ENCODE measurements at places on chromosomes 13 and 19.
A peak's percentile ranks its signal among the peaks of the same experiment; 100 is the strongest.

DNA sequence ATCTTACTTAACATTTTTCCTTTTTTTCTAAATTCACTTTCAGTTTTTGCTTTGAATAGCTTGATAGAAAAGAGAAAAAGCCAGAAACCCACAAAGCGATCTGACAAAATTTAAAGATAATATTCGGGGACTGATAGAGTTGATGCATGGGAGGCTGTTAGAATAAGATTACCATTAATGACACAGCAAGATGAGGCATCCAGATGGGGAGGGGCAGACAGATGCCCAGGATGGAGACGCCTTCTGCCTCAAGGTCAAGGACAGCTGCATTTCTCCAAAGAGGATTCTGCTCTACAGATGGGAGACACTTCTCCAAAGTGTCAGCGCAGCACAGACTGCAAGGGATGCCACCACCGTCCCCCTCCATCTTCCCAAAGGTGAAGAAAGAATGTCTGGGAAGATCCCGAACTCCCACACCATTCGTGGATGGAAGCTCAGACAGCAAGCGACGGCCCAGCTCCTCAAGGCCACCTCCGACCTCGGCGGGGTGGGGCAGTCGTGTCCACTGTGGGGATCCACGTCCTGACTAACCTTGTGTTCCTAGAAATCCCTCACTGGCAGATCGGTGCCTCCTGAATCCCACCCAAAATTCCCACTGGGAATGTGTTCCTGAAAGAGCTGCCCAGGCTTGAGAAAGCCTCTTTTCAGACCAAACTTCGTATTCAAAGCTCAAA, 32.9 kb downstream of the NAXD start:
- DNase-seq: no peak

DNA sequence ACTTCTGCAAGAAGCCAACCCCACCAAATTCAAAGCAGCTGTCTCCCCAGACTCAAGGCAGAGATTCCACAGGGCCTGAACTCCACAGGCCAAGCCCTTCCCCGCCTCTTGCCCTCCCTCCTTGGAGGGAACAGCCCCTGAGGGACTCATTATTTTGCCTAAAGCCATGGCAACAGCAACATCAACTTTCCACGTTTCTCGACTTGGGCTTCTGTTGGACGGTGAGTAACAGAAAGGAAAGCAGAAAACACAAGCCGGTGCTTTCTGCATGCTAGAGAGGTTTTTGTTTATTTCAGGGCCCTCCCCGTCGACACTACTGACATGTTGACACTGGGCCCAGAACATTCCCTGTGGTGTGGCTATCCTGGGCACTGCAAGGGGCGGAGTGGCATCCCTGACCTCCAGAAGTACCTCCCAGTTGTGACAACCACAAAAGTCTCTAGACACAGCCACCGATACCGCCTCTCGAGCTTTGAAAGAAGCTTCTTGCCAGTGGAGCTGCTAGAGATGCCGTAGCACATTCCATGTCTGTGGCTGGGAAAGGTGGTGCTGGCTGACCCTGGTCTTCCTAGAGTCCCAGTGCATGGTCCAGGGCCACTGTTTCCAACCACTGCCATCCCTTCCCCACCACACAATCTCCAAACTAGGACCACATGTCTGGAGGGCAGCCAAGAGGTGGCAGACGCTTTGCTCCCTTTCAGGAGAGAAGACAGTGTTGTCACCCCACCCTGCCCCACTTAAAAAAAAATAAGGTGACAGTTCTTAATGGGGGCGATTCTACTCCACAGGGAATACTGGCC, 12.8 kb downstream of the CAPS start:
- no peak for DNase-seq

DNA sequence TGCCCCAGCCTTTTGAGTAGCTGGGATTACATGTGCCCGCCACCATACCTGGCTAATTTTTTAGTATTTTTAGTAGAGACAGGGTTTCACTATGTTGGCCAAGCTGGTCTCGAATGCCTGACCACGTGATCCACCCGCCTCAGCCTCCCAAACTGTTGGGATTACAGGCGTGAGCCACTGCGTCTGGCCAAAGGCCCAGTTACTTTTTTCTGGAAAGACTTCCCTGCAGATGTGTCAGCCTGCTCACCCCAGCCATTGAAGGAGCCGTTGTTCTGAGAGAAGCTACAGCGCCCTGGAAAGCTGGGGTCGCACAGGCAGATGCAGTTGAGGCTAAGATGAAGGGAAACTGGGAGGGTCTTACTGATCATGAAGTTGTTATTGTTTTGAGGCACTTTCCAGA, 7.9 kb upstream of the ZNF626 start:
- DNase-seq: no peak

DNA sequence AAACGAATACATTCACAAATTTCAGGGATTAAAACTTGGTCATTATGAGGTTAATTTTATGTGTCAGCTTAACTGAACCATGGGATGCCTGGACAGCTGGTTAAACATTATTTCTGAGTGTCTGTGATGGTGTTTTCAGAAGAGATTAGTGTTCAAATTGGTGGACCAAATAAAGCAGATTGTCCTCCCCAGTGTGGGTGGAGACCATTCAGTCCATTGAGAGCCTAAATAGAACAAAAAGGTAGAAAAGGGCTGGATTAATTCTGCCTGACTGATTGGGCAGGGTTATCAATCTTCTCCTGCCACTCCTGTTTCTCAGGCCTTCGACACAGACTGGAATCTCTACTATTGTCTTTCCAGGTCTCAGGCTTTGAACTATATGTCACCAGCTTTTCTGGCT, 203.8 kb upstream of the SLITRK6 start:
- peak; percentile 100 for DNase-seq

DNA sequence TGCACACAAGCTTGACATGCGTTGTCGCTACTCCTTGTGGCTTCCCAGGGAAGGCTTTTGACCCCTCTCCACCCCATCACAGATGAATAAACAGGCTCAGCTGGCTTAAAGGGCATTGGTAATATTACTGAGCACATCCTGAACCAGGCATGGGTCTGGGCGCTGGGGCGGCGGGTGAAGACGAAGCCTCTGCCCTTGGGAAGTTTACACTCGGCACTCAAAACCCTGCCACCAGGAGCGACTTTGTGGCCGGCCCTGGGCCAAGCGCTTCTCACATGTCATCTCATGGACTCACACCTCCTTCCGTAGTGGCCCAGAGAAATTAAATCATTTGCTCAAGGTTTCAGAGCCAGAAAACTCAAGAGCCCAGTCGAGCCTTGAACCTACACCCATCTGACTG, 32.6 kb upstream of the ASF1B start:
- DNase-seq: no peak

GRCh38 chr13:38819053-38819452, 132.2 kb downstream of the FREM2 start:
- DNase-seq: no peak
